Stimulated activated CD4-positive, alpha-beta T cell treated with anti-CD3 and anti-CD28 coated beads, TNF-alpha, amount 100 ng/mL, for 4 hours (primary cell): ENCODE measurements at places on chromosomes 6 and 20.

DNA sequence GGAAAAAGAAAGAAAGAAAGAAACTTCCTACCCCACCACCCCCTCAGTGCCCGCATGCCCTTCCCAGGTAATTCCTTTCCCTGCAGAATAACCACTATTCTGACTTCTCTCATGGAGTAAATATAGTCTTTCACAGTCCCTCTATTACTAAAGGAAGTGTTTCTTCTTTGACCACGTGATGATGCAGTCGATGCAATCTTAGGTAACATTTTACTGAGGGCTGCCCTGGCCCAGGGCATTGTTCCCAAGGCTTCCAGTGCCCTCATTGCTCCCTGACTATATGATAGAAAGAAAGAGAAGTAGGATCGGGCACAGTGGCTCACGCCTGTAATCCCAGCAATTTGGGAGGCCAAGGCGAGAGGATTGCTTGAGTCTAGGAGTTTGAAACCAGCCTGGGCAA is 29.1 kb downstream of the ARHGAP40 start:
- no peak for DNase-seq

- DNase-seq: no peak
Observed at GRCh38 chr20:3080939-3081388, 3.6 kb downstream of the AVP start.

GRCh38 chr20:47620808-47621805 is 119.4 kb downstream of the NCOA3 start:
- DNase-seq: no peak

- DNase-seq: no peak
Observed at GRCh38 chr20:5657190-5657875, 92.9 kb upstream of the SHLD1 start.

- no peak for DNase-seq
Observed at GRCh38 chr6:139699335-139699734, 324.9 kb upstream of the CITED2 start.

DNA sequence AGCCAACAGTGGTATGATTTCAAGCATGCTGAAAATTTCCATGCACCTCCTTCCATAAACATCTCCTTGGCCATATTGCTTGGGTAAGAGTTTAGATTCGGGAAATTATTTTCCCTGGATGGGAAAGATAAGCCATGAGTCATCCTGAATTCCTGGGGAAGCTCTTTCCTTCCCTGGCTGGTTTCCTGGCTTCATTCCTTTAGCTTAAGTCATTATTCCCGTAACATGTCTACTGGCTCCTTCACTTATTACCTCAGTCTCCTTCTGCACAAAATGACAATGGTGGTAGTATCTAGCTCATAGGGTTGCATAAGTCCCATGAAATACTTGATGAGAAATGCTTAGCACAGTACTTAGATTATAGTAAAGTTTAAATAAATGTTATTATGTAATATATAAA is 27.6 kb downstream of the TINAG start:
- no peak for DNase-seq

DNA sequence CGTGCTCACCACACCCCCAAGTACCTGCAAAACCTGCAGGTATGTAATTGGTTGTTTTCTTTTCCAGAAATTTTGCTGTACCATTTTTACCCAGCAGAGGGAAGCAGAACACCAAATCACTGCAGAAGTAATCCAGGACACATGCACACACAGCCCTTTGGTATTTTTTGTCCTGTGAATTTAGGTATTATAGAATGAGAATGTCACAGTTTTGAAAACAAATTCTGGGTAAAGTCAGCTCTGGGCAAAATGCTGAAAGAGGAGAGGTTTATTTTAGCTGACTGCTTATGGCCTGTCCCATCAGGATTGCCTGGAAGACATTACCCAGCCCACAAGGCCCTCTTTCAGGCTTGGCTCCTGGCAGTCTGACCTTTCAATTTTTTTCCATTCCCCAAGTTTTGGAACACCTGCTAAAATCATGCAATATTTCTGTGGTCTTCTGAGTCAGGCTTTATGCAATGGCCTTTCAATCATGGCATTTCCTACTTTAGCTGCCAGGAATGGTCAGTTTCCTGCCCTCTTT is 3.5 kb upstream of the EFHC1 start:
- no peak for DNase-seq

DNA sequence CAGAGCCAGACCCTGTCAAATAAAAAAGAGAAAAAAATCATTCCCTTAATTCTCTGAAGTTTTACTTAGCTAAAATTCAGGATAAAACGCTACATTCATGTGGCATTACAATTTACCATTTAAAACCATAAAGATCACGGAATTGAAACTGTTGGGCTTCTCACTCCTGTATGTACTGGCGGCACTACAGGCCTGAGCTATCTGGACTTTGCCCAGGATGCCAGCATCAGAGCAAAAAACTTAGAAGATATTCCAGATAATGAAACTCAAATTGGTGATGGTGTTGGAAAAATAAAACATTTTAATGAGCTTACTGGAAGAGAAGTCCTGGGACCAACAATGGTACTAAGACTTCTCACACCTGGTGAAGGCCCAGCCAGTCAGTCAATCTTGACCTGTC is 14.2 kb downstream of the EPM2A start:
- no peak for DNase-seq

DNA sequence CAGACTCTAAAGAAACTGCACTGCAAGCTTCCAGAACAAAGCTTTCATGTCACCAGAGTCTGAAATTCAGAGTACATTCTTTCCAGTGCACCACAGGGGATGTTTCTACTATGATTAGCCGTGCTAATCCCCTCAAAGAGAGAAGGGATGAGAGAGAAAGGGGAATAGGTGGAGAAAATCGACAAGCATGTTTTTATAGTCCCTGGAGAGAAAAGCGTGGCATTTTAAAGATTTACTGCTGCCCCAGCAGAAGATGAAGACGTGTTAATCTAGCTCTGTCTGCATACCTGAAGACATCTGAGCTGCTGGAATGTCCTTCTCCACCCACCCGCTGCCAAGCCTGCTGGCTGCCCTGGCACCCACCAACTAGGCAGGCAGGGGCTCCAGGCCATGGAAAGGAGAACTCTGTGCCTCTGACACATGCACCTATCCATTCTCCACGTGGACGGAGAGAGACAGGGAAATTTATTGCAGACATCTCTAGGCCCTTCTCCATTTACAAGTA is 4.1 kb downstream of the MYLK4 start:
- DNase-seq: no peak

DNA sequence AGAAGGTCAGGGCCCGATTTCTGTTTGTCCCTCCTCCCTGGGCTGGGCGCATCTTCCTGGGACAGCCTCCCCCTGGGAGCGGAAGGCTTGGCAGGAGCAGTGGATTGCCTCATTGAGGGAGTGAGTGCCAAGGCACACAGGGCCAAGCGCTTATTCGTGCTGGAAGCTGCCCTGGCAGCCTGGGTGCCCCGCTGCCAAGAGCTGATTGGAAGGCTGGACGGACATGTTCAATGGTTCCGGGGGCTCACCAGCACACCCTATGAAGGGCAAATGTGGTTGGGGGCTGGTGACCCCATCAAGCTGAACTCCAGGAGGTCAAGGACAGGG is 10.3 kb upstream of the ZNF831 start:
- no peak for DNase-seq

- DNase-seq: no peak
Observed at GRCh38 chr6:157744102-157744601, 78.9 kb upstream of the SNX9 start.

DNA sequence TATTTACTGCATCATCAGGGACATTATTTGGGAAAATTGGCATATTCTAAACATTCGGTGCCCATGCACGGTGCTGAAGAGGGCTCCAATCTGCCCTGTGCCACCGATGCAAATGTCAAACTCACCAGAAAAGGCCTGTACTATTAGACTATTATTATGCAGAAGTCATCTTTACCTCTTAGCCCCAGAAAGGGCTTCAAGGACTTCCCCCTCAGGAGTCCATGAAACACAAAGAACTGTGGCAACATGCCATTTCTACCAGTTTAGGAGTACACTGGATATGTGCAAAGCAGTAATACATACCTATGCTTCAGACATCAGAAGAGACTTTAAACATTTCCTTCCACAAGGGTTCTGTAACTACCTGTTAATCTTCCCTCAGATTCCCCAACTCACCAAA is 8.6 kb downstream of the DIDO1 start:
- DNase-seq: no peak

GRCh38 chr6:53031281-53031680 is 33.9 kb upstream of the FBXO9 start:
- DNase-seq: no peak

DNA sequence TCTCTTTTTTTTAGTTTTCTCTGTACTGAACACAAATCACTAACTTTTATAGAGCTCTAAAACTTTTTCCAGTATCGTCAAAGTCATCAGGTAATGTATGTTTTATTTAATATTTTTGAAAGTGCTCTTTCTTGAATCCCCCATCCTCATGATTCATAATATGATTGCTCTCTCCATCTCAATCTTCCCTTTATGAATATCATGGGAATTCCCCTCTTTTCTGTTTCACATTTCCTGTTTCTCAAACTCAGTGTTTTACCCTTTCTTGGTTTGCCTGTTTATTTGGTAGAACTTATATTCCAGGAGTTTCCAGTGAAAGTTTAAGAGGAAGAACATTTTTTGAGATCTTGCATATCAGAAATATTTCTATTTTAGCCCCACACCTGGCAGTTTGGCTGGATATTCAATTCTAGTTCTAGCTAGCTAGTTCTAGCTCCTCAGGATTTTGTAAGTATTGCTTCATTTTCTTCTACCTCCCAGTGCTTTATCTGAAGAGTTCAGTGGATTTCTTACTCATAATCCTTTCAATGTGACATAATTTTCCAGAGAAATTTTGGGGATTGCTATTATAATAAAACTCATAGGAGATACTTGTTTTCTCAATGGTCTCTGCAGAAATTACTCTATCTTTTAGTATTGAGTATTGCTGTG is 6.1 kb upstream of the C6orf58 start:
- no peak for DNase-seq

DNA sequence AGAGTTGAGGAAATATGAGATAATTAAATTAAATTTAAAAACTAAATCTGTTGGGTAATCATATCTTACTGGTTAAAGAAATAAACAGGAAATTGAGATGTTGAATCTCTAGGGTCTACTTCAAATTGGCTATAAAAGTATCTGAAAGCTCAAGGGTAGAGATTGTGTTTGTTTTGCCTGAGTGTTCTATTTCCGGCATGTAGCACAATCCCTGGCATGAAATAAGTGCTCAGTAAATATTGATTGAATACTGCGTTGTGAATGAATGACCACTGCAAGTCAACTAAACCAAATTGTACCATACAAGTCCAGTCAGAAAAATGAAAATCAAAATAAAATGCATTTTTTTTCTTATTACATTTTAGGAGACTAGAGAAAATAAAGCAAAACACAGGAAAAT is 709.8 kb downstream of the EPM2A start:
- DNase-seq: no peak

GRCh38 chr6:155050311-155050710 is 55.2 kb downstream of the TIAM2 start:
- DNase-seq: no peak

DNA sequence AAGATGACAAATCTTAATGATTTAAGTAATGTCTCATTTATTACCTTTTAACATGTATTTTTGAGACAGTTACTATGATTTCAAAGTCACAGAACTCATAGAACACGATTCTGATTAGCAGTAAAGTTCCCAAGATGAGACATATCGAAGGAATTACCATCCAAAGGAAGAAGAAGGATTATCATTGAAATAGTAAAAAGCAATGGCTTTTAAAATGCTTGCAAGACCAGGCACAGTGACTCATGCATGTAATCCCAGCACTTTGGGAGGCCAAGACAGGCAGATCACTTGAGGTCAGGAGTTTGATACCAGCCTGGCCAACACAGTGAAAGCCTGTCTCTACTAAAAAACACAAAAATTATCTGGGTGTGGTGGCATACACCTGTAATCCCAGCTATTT is 219.2 kb downstream of the KHDC1L start:
- DNase-seq: no peak

DNA sequence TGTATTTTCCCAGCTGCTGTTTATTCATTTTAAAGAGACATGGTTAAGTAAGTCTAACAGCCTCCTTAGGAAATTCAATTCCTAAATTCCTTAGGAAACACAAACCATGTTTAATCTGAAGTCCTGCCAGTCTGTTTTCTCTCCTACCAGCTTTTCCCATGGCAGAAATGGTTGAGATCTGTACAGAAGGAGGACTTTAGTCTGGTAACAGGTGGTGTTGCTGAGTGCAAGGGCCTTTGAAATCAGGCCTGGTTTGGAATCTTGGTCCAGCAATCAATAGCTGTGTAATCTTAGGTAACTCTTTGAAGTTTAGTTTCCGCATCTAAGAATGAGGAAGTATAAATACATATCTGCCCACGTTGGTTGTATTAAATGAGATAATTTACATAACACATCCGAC is 232.5 kb downstream of the LAMA2 start:
- DNase-seq: no peak

DNA sequence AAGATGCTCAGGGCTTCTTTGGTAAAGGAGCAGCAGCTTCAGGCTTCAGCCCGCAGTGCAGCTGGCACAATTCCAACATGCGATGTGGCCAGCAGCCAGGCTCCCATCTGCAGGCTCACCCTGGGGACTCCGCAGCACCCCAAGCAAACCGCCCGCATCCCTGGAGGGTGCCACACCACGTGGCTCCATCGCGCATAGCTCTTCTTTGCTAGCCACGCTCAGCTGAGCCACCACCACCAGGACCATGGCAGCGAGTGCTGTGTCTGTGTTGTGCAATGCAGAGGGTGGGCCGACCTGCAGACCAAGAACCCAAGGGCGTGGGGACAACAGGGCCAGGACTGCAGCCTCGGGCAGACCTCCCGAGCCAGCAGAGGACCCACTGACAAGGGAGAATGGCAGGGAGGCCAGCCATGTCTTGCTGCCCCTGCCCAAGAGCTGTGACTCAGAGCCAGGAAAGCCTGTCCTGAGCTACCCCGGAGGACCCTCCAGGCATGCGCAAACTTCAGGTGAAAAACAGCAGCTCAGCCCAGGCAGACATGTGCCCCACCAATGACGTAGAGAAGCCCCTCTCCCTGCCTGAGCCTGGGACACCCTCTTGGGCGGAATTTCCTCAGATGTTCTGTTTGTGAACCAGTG is 87.8 kb downstream of the GINS1 start:
- no peak for DNase-seq

DNA sequence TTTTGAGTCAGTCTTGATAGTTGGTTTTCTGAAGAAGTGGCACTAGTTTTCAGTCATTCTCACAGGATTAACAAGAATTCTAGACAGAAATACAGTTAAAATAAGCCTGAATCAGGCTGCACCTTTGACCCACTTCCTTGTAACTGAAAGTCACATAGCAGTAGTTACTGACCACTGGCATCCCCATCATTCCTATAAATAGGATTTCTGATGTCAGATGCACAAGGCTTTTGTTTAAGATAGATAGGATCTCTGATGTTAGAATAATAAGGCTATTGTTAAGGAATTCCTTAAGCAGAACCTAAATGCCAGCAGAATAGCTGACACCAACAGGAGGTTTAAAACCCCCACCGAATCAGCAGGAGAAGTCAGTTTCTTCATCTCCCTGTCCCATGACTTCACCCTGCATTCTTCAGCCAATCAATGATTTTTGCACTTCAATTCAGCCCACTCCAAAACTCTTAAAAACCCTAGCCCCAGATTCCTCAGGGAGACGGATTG is 30.6 kb upstream of the ZBTB24 start:
- DNase-seq: no peak
